ENCODE measurements at places on chromosomes 7 and 10. TPM values are rescaled to one million over a fixed set of nuclear protein-coding genes. Genes with fewer than 3 reads are reported as not detected.

DNA sequence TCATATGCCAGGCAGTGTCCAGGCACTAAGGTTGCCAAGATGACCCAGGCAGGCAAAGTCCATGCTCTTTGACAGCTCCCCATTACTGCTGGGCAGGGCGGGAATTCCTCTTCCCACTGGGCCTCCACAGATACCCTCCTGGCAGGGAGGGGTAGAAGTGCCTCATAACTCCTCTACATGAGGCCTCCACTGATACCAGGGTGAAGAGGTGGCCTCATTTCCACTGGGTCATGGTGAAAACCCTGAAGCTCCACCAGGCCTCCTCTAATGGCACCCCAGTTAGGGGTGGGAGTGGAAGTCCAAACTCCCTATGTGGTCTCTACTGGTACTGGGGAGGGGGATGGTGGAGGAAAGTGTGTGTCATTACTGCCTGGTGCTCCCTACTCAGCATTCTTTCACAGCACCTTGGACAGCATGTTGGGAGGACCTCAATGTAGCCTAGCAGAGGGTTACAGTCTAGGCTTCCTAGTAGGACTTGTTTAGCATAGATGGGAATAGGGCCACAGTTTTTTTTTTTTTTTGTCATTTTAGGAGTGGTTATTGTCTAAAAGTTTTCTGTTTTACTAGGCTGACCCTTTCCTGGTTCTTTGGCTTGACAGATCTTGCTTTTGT lies 34.6 kb upstream of the GLCCI1 start:
- H3K4me3 ChIP-seq, result no peak overlapping the region
- no peaks in the 10 kb centered on the region for H3K36me3 ChIP-seq
- DNase-seq, result no peak
- no peaks in the 10 kb centered on the region for H3K4me1 ChIP-seq
- H3K27me3 ChIP-seq, result no peaks in the 10 kb centered on the region

DNA sequence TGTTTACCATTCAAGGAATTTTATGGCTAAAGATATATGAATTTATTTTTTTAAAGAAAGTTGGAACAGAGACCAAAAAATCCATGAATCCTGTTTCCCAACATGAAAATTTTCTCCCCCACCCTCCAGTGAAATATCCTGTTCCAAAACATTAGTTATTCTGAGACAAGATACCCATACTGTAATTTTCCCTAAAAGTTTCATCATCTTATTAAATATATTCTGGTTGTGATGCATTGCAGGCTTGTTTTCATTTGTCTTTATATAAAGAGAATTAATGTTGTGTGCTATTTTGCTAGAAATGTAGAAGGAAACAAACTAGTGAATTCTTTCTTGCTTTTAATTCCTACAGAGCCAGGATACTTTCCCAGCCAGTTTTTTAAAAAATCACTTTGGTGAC lies 106.6 kb downstream of the EXOC4 start:
- no peak for DNase-seq
- H3K36me3 ChIP-seq, result no peaks in the 10 kb centered on the region
- no peaks in the 10 kb centered on the region for H3K27me3 ChIP-seq
- no peak overlapping the region for H3K27ac ChIP-seq
- H3K4me3 ChIP-seq, result no peak overlapping the region

DNA sequence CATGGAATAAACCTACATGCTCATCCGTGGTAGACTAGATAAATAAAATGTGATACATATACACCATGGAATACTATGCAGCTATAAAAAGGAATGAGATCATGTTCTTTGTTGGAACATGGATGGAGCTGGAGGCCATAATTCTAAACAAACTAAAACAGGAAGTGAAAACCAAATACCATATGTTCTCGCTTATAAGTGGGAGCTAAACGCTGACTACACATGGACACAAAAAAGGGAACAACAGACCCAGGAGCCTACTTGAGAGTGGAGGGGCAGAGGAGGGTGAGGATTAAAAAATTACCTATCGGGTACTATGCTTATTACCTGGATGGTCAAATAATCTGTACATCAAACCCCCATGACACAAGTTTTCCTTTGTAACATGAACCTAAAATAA lies 68.7 kb upstream of the SEC61G start:
- H3K36me3 ChIP-seq, result no peaks in the 10 kb centered on the region
- H3K4me1 ChIP-seq, result no peaks in the 10 kb centered on the region
- no peak for DNase-seq
- no peaks in the 10 kb centered on the region for H3K27me3 ChIP-seq
- no peak overlapping the region for H3K27ac ChIP-seq

FGL2 gene
- total RNA-seq, result 20.9 TPM

EPHA1 gene
- total RNA-seq, result 5.6 TPM

Measured in uterus (tissue), 4 donors.